ENCODE measurements at places on chromosomes 5 and 9.

GRCh38 chr5:111172504-111172903 is 51.7 kb upstream of the CAMK4 start:
- DNase-seq, result no peak

DNA sequence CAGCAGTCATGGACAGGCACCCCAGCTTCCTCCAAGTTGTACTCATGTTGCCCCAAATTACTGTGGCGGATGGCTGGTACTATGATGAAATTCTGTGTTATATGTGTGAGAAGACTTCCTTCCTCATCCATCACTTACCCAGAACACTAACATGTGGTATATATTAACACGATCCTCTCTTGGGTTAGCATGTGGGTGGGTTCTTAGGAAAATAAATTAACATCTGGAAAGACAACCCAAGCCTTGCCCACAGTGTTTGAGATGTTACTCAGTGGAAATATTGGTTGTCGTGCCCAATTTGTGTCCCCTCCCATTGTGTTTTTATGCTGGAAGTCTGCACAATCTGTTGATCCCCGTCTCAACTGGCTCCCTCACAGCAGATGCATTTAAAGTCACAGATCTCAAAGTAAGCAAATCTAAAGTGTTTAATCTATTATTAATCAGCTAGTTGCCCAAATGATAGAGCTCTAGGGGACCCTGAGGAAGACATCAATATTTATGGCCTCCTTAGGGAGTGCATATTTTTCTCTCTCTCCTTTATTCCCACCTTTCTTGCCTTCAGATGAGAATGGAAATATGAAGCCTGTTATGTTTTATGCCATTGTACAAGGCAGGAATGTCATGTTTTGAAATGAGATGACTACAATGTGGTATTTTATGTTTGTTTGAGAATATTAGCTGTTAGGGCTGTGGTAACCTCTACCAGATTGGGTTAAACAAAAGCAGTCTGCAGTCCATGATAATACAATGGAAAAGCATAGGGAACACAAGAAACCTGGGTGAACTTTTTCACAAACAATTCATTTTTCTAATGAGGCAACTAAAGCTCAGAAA is 93.9 kb downstream of the GRIA1 start:
- DNase-seq, result no peak

DNA sequence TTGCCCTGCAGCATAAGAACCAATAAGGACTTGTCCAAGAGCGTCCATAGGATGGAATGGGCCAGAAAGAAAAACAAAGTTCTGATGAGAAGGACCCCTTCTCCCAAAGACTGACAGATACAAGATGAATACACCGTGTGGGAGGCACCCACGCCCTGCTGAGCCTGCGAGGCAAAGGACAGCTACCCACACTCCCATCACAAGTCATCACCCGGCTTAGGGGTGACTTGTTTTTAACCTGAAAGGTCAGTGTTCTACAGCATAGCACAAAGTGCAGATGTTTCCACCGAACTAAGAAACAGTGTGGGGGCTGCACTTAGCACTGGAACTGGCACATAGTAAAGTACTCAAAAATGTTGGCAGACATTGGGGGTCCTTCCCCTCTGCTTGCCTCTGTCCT is 13.9 kb downstream of the TNIP1 start:
- DNase-seq, result no peak

- no peak for DNase-seq
Measured at GRCh38 chr9:108550106-108550505, 305.7 kb downstream of the ACTL7B start.

DNA sequence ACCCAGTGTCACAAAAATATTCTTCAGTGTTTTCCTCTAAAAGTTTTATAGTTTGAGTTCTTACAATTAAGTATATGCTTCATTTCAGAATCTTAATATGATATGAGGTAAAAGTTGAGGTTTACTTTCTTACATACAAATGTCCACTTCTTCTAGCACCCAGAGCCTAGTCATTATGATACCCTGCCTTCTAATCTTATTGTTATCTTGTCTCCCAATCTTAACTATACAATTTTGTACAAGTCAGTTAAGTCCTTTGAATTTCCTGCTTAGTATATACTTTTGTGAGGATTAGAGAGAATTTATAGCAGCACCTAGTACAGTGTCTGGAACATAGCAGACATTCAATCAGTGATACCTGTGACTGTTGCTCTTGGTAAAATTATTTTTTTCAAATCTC is 29.3 kb downstream of the RAD50 start:
- no peak for DNase-seq

GRCh38 chr5:149294872-149295829 is 23.5 kb downstream of the AFAP1L1 start:
- no peak for DNase-seq

DNA sequence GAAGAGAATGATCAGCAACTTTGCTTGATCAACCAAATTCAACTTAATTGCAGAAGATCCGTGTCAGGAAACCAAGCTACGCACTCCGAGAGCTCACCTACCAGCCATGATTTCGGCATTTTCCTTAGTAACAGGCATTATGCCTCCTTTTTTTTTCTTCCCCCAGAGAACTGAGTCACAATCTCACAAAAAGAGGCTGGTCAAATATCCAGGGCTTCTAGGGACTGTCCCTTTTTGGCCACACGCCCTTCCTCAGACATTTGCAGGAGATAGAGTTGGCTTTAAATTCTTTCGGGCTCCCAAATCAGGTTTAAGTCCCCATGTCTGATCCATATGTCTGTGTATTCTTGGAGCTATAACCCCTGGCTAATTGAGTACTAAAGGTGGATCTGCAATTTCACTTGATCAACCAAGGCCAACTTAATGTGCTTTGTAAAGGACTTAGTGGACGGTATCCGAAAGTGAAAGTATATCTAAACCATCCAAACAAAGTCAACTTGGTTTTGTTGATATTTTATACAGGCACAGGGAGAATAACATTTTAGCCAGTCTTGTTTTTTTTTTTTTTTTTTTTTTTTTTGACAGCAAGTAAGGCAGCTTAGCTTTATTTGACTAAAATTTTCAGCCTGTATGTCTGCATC is 100.8 kb upstream of the TBCA start:
- DNase-seq, result no peak

DNA sequence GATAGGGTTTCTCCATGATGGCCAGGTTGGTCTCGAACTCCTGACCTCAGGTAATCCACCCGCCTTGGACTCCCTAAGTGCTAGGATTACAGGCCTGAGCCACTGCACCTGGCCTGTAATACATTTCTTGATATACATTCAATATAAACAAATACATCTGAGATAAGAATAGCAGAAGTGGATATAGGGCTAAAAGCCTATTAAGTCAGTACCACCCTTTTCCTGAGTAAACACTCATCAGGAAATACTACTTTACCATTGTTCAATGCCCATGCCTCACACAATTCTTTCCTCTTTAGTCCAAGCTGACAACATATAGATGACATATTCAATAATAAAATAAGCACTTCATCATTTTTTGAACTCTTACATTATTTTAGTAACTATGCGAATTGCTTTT is 64.8 kb downstream of the MRPS27 start:
- no peak for DNase-seq

DNA sequence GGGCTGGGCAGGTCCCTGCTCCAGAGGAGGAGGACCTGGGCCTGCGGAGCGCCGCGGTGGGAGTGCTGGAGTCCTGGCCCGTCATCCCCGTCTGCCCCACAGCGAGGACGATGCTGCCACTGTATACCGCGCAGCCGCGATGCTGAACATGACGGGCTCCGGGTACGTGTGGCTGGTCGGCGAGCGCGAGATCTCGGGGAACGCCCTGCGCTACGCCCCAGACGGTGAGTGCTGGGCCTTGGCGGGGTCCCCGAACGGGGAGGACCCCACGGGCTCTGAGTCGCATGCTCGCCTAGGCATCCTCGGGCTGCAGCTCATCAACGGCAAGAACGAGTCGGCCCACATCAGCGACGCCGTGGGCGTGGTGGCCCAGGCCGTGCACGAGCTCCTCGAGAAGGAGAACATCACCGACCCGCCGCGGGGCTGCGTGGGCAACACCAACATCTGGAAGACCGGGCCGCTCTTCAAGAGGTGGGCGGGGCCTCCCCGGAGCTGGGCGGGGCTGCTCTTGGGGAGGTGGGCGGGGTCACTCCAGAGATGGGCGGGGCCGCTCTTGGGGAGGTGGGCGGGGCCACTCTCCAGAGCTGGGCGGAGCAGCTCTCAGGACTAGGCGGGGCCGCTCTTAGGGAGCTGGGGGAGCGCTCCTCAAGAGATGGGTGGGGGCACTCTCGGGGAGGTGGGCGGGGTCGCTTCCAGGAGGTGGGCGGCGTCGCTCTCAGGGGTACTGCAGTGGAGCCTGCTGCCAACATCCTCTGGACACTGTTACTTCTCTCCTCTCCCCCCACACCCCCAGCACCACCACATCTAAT is 13.1 kb downstream of the LRRC26 start:
- DNase-seq, result no peak

DNA sequence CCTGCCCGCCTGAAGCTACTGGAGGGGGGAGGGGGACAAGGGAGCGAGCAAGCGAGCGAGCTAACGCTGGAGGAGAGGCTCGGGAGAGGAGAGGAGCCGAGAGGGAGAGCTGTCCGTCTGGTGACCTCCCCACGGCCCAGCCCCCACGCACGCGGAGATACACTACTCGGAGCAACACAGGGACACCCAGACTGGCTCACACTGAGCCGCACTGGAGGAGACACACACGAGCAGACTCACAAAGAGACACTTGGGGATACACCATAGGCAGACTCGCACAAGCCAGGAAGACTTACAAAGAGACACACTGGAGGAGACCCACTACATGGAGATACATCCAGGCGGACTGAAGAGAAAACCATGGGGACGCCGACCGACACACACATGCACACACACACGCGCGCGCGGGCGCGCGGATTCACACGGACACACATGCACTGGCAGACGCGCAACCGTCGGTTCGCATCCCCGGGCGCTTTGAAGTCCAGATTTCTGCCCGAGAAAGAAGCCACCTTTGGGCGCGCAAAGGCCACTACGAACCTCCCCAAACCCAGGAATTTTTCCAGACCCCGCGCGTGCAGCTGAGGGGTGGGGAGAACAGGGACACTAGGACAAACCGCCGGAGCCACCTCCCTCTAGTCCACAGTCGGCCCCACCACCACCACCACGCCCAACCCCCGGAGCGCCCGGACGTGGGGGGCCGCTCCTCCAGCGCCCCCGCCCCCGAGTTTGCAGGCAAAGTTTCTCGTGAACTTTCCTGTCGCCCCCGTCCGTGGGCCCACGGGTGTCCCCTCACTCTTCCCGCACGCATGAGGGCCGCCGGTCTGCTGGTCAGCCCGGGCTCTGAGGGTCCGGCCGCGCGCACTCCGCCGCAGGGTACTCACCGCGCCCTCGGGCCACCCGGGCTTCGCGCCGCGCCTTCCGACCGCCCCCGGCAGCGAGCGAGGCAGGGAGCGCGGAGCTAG is 571 bp downstream of the CNTFR start:
- DNase-seq, result peak; percentile 49

DNA sequence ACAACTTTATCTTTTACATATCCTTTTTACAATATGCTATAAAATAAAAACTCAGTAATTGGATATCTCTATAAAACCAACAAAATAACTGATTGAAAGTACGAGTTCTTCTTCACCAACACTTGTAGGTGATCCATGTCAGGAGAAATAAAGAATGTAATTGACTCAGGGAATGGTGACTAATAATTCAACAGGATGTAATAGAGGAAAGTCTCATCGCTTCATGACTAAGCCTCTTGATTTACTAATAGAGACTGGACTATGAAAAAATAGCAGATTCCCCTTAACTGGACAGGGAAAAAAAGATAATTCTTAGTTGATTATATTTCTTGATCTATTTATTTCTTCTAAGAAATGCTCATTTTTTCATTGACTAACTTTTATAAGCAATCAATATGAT is 507.7 kb upstream of the PTGER4 start:
- no peak for DNase-seq

GRCh38 chr5:103724271-103724670 is 161.7 kb upstream of the NUDT12 start:
- no peak for DNase-seq

DNA sequence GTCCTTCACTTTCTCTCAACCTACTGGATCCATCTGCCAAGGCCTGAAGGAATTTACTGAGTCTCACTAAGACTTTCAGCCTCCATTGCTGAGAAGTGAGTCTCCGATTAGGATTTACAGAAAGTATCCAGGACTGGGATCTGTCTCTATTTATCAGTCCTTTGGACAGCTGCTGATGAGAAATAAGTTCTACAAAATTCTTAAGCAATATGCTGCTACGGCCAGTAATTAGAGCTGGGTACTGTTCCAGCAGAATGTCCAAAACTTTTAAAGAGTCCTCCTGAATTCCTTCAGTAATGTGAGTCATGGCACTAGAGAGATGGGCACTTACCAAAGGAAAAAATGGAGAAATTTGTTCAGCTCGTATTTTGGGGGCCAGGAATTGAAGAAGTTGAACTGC is 5.9 kb downstream of the TEX10 start:
- DNase-seq, result no peak

DNA sequence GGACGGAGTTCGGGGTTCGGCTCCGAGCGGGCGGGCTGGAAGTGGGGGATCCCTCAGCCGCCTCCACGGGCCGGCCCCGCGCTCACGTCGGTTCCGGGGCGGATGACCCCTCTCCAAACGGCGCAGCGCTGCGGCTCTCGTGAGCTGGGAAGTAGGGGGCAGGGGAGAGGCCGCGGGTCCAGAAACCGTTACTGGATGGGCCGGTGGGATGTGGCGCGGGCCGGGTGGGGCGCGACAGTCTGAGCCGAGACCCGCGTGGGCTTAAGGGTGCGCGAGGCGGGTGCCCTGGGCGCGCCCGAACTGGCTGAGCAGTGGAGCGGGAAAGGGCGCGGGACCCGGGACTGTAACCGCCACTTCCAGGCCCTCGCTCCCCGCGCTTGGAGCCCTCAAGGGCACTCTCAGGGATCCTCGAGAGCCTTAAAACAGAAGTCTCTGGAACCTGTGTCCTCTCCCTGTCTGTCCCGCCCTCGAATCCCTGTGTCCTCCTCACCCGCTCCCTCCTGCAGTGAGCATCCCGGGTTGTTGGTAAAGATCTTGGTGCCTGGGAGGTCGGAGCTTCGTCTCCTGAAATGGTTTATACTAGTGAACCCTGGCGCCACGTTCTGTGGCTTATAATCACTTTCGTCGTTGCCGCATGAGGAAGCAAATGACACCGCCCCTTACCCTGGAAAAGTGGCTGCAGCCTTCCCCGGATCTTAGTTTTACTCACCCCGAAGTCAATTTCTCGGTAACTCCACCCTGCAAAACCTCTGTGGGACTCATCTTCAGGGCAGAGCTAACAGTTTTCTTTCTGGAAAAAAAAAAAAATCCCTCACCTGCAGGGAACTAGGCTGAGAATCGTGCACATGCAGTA is 571 bp upstream of the MARCHF11 start:
- DNase-seq, result no peak

DNA sequence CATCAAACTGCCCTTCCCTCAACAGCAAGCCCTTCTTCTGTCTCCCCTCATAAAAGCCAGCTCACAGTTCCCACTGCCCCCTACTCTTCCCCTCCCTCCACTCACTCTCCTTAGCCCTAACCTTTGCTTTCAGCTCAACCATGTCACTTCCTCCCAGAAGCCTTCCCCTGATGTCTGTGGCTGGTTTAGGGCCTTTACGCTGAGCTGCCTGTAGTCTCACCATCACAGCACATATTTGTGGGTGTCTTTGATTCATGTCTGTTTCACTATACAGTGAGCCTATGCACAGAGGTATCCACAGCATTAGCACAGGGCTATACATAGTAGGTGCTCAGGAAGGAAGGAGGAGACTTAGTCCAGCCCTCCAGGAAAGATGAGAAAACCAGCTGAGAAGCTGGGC is 34.7 kb downstream of the C9orf50 start:
- no peak for DNase-seq
